ENCODE measurements at places on chromosomes 7 and 10. TPM values are rescaled to one million over a fixed set of nuclear protein-coding genes. Genes with fewer than 3 reads are reported as not detected.

GIMAP6 gene
- 30.2 TPM for total RNA-seq

BICC1 gene
- total RNA-seq = not detected

TEX47 gene
- not detected for total RNA-seq

COX19 gene
- total RNA-seq = 15.6 TPM

CPED1 gene
- total RNA-seq = not detected
